Nucleus accumbens (tissue), 56 donors: ENCODE measurements at places on chromosomes 1 and 21.

DNA sequence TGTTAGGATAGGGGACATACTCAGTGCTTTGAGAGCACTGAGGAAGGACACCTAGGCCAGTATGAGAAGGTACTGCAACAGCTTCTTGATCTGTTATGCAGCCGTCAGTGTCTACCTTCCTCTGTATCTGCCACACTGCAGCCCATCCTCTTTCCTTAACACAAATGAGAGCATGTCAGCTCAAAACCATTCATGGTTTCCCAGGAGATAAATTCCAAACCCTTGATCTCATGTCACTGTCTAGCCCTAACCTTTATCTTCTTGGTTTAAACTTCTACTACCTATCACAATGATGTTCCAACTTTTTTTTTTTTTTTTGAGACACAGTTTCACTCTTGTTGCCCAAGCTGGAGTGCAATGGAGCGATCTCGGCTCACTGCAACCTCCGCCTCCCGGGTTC lies 1.4 kb downstream of the ZMYND12 start:
- DNase-seq, result no peak

- no peak for DNase-seq
Observed at GRCh38 chr1:37069406-37069805, 35.1 kb upstream of the GRIK3 start.

GRCh38 chr21:41396558-41397075 lies 29.4 kb upstream of the MX1 start:
- DNase-seq, result no peak

GRCh38 chr1:245448975-245449431 lies 294.2 kb downstream of the KIF26B start:
- DNase-seq, result no peak

DNA sequence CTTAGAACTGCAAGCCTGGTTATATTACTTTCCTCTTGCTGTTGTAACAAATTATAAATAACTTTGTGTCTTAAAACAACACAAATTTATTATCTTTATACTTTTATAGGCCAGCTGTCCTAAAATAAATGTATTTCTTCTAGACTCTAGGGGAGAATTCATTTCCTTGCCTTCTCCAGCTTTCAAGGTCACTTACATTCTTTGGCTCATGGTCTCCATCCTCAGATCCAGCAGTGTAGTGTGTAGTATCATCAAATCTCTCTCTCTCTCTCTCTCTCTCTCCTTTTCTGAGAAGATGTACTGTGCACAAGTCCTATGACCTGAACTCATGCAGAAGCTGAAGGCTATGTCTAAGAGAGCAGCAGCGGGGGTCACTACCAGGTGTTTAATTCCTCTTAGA lies 1510.6 kb downstream of the MRPL39 start:
- no peak for DNase-seq

DNA sequence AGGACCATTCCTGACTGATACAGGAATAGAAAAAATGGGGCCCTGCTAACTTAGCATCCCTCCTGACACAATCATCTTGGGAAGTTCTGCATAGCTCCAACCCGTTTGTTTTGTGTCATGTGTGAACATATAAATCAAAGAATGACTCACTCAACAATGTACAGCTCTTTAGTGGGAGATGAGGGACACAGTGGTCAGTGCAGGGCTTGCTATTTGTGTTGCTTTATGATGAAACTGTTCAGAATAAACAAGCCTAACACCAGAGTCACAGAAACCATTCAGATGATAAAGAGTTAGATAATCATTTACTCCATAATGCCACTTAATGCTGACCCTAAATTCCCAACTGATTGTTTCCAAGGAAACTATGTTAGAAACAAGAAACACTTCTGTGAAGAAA lies 154.2 kb upstream of the ZNHIT6 start:
- no peak for DNase-seq

DNA sequence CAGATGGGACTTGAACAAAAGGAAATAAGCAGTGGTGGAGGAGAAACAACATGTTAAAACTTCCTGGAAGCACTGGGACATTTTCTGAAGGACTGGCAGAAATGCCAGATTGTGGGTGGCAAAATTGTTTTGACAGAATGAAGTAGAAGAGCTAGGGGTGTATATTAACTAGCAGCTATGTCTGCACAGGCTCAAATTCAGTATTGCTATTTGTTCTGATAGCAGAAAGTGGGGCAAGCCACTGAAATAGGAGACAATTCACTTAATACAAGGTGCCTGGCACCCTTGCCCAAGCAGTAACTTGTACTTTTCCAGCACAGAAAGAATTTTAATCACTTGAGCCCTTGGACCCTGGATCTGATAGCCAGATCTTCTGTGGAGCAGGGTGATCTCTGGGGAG lies 11.8 kb upstream of the PIGM start:
- DNase-seq, result no peak
